Fibroblast of skin of left biceps (primary cell): ENCODE measurements at places on chromosomes 13 and 19.

DNA sequence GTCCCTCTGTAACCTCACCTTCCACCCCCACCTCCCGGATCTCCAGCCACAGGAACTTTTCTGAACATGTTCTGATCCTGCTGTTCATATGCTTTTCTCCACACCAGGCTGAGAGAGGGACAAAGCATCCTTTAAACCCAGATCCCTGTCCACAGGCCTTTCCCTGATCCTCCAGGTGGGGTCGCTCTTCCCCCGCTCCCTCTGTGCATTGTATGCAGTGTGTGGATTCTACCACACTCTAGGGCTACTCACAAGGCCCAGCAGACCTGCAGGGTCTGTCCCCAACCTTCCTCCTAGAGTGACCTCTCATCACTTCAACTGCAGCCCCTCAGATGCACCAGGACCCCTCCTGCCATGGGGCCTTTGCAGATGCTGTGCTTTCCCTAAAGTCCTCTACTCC is 1200.6 kb downstream of the UQCRFS1 start:
- DNase-seq: no peak

DNA sequence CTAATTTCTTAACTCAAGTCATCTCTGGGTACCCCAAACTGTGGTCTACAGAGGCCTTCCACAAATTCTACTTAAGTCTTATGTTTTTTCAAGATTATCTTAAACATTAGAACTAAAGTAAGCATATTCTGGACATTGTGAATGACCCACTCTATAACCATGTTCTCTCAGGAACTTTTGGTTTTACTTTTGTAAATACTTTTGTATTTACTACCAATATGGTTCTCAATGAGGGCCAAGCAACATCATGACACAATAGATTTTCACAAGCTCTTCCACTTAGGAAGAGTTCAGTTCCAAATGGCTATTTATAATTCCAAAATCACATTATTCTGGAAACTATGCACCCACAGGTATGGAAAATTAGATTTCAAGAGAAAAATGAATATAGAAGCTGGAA is 10.8 kb downstream of the DIAPH3 start:
- no peak for DNase-seq

- no peak for DNase-seq
Observed at GRCh38 chr19:54373781-54374631, 9.3 kb upstream of the LAIR1 start.

DNA sequence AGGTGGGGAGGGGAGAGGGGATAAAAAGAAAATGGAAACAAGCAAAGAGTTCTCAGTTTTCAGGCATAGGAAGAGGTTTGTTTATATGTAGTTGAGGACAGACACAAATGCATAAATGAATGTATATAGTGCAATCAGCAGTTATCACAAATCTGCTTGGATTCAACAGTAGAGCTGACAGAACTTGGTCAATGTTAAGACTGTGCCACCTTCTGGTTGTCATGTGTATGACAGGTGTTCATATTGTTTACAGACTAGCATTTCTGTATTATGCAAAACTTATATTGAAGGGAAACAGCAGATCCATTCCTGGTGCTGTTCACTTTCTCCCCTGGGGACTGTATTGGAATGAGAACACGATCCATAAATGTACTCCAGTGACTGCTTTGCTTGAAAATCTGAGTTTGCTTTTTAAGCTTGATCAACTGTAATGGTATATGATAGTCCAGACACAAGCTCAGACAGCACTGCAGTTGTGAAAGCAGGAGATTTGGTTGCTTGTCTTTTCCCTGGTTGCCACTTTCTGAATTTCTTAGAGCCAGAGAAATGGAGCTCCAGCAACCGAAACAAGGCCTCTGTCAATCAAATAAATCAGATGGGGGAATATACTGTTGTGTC is 319.5 kb upstream of the OBI1 start:
- DNase-seq: peak; percentile 10

DNA sequence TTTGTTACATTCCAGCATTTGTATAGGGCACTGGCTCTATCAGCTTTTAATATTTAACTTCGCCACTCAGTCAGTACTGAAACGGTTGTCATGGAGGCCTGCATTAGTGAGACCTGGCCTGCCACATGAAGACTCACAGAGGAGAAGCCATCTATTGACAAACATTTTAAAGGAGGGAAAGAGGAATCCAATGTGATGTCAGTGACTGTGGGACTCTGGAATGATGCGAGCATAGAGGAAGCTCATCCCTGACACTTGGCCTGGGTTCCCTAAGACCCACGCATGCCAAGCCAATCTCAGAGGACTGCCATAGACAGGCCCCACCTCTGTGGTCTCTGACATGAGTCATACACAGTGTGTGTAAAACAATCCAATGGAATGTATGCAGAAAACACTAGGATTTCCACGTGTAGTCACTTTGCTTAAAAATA is 7.9 kb upstream of the DPY19L3 start:
- DNase-seq: peak; percentile 39

- no peak for DNase-seq
Observed at GRCh38 chr13:101473458-101473857, 21.0 kb downstream of the ITGBL1 start.

- DNase-seq: no peak
Observed at GRCh38 chr13:34478376-34478775, 463.7 kb upstream of the NBEA start.

DNA sequence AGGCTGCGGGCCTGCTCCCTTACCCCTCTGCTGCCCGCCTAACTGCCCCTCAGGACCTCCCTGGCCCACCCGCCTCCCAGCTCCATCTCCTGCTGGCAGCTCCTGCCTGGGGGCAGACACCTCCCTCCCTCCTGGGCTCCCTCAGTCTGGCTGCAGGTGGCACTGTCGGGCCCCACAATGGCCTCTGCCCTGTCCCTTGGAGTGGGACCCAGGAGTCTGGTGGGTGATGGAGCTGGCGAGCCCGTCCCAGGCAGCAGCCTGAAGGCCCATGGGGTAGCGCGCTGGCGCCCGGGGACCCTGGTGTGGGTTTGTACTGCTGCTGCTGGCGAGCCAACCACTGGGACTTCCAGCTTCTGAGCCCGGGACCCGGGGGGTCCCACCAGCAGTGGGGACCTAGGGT is 83.6 kb downstream of the KDM4B start:
- DNase-seq: no peak

DNA sequence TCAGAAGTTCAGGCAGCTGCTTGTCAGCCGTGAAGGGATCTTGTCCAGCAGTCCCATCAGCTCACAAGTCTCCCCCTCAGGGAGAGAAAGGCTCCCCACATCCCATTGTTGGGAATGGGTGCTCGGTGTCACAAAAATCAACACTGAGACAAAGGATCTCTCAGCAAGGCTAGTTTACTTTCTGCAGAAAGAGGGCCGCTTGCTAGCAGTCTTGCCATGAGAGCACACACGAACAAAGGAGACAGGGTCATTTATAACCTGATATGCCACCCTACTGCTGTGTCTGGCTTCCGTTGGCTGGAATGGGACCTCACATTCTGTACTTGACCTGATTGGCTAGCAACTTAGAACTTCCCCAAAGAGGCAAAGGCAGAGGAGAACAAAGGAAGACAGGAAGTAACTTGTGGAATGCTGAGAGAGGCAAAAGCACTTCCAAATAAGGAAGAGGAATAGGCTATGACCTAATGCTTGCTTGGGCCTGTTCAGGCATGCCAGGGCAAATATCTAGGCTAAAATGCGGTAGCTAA is 8.7 kb upstream of the IGFL3 start:
- DNase-seq: peak; percentile 93

- DNase-seq: no peak
Observed at GRCh38 chr13:25715760-25716159, 336.1 kb downstream of the SHISA2 start.

DNA sequence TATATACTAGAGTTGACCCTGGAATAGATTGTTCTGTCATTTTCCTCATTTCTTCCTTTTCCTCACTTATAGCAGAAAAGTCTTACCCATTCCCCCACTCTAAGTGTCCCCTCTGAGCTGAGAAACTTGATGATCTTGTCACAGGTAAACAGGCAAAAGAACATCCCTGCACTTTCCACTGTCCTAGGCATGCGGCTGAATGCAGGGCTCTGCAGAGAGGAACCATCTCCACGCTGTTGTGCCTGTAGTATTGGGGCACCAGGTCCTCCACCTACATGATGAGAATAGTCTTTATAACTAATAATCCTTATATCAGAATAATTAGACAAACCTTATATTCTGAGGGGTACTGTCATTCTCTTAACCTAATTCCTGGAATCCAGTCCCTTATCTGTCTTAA is 211.3 kb downstream of the RBM26 start:
- no peak for DNase-seq

GRCh38 chr19:43721469-43722048 is 5.7 kb downstream of the IRGC start:
- DNase-seq: no peak

DNA sequence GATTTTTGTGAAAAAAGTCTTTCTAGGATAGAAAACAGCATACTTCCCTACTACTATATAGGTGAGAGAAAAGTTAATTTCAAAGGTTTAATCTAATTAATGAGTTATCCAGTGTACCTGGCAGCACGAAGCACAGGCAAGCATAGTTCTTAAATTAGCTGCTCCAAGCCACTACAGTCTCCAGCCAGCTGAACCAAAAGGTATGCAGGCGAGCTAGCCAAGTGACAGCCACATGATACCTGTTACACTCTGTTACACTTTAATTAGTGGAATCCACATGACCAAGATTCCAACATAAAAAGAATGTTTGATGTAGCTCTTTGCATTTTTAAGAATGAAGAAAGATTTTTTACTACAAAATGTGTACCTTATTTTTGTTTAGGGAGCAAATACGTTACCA is 15.5 kb downstream of the SLC25A30 start:
- no peak for DNase-seq

DNA sequence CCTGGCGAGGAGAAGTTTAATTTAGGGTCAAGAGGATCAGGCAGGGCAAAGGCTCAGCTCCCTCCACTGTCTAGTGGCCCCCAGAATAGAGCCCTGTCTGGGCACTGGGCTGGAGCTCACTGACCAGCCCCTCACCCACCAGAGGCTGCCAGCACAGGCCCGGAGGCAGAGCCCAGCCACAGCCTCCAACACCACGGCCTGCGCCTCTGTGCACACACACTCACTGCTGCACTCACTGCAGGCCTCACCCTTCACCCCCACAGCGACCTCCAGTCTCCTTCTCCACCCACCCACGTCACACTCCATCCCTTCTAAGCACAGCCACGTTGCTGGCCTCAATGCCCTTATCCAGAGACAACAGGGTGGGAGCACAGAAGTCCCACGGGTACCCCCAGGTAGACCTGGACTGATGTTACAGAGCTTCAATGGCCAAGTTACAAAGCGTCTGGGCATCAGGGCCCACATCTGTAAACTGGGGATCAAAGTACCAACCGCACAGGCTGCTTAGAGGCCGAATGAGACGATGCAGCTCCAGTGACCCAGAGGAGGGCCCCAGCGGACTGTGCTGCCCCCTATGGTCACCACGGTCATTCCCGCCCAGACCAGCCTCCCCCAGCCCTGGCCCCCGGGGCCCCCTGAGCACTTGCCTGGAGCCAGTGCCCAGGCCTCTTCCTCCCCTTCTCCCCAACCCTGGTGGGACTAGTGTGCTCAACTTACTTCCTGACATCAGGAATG is 4.5 kb upstream of the PRKD2 start:
- no peak for DNase-seq

- DNase-seq: no peak
Observed at GRCh38 chr13:102091231-102091630, 310.6 kb downstream of the FGF14 start.

DNA sequence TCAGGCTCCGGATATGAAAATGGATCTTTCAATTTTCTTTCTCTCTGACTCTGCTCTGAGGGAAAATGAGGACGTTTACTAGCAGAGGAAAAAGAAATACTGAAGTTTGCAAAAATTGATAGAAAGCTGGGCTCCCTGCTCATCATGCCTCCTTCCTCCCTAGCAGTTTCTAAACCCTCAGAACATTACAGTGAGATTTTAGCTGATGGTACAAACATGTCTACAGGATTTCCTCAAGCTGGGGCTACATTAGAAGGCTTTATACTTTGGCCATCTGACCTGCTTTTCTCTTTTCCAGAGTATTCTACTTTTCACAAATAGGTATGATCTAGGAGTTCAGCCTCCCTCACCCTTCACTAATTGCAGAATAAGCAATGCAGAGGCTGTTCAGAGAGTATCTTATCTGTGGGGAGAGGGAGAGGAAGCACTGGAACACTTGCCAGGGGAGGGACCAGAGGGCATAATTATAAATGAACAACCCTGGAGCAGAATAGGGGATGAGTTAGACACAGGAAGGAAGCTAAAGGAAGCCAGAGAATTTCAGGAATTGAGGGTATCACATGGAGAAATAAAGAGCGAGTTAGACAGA is 30.0 kb downstream of the CEACAM1 start:
- no peak for DNase-seq

DNA sequence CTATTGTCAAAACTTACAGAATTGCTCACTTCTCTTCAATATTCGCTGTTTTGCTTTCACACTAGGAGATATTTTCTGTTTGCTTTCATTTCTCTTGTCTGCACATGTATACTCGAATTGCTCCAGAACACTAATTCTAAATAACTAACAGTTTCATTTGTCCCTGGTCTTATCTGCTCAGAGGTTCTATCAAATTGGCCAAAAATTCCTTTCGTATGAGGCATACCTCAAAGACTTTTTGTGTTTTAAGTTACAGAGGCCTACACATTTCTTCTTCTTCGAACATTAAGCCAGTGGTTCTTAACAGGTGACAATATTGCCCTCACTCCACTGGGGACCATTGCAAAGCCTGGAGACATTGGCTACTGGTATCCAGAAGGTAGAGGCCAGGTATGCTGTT is 1314.6 kb downstream of the EFNB2 start:
- no peak for DNase-seq

DNA sequence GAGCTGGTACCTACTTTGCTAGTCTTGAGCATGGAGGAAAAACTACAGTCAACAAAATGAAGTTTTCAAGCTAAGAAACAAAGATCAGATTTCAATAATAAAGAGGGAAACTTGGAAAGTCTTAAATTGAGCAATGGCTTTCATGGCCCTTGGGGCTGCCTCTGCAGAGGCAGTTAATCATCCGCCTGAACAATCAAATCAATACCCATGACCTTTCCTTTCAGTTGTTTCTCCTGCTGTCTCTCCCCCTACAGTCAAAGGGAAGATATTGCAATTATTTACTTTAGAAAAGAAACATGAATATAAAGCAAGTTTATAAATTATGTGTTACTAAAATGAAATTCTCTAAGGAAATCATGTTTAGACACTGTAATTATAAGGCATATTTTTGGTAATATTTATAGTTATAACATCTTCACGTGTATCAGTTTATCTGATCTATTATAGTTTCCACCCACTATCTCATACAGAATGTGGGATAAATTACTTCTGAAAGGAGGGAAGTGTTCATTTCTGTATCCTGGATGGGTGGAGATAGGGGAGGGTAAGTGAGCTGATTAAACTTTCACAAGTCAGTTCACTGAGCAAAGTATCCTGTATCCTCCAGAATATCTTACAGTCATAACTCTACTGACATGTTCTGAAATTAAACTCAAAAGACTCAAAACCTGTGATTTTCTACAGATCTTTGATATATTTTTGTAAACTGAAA is 72.4 kb upstream of the TSC22D1 start:
- DNase-seq: no peak

- no peak for DNase-seq
Observed at GRCh38 chr13:62130062-62130970, 714.7 kb upstream of the PCDH20 start.
